ENCODE measurements at places on chromosomes 7 and 10. TPM values are rescaled to one million over a fixed set of nuclear protein-coding genes. Genes with fewer than 3 reads are reported as not detected.

Gene HOXA2
- 1.5 TPM for total RNA-seq

Gene PAX4
- not detected for total RNA-seq

Gene UCMA
- total RNA-seq = 0.52 TPM

Gene JAKMIP3
- total RNA-seq = 0.19 TPM

Gene PNLIPRP2
- total RNA-seq = not detected

Gene FFAR4
- 0.14 TPM for total RNA-seq

Gene ALKBH4
- total RNA-seq = 10.0 TPM

DNA sequence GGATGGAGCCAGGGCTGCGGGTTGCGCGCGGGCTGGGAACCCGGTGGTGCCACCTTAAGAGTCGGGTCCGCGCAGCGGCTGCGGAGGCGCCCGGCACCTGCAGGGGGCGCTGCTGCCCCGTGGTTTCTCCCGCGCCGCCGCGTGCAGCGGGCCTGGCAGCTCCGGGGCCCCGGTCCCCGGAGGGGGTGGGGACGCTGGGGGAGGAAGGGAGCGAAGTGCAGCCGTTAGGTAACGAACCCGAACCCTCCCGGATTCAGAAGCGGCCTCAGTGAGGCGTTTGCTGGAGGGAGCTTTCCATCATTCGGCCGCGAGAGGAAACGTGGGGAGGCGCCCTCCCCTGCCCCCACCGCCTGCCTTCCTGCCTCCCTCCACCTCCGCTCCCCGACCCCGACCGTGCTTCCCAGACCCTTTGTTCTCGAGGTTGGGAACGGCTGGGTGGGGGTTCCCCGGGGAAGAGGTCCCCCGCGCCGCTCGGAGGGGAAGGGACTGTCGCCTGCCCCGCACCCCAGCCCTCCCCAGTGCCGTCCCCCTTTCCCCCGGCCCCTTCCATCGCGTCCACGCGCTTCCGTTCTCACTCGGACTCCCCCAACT, 29.6 kb downstream of the SKIDA1 start:
- peak; percentile 86 for DNase-seq
- peaks cover 57% of the 10 kb centered on the region for H3K27me3 ChIP-seq
- peak overlapping the region; percentile 53 for H3K4me3 ChIP-seq
- peaks cover 9% of the 10 kb centered on the region for H3K4me1 ChIP-seq

DNA sequence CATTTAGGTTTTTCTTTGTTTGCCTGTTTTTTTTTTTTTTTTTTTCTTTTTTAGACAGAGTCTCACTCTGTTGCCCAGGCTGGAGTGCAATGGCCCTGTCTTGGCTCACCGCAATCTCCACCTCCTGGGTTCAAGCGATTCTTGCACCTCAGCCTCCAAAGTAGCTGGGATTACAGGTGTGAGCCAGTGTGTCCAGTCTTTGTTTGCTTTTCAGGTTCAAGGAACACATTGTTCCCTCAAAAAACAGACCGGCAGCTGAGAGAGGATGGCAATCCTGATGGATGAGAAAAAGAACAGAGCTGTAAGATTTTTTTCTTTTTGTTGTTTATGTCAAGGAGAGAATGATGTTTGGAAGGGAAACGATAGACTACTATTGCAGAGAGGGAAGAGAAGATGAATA, 23.3 kb upstream of the RHOBTB1 start:
- H3K27ac ChIP-seq = no peak overlapping the region
- no peak for DNase-seq
- H3K27me3 ChIP-seq = no peaks in the 10 kb centered on the region
- no peaks in the 10 kb centered on the region for H3K4me1 ChIP-seq
- no peaks in the 10 kb centered on the region for H3K36me3 ChIP-seq

DNA sequence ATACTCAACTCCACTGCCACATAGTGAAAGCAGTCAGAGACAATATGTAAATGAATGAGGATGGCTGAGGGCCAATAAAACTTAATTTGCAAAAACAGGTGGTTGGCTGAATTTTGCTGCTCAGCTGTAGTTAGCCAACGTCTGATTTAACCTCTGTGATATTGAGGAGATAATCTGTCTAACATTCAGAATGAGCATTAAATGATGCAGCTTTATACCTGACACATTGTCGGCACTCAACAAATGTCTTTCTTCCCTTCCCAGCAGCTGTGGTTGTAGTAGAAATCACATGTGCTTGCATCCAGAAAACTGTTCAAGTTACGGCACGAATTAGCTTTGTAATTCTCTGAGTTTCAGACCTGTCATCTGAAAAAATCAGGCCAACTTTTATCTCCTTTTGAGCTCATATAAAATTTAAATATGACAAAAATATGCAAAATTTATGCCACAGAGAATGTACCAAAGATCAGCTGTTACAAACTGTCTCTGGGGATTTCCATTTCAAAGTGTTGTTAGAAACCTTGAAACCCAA, 1239.7 kb downstream of the GATA3 start:
- H3K36me3 ChIP-seq = no peaks in the 10 kb centered on the region
- H3K4me3 ChIP-seq = no peak overlapping the region
- no peak for DNase-seq
- no peak overlapping the region for H3K27ac ChIP-seq
- H3K4me1 ChIP-seq = no peaks in the 10 kb centered on the region
- H3K27me3 ChIP-seq = no peaks in the 10 kb centered on the region

DNA sequence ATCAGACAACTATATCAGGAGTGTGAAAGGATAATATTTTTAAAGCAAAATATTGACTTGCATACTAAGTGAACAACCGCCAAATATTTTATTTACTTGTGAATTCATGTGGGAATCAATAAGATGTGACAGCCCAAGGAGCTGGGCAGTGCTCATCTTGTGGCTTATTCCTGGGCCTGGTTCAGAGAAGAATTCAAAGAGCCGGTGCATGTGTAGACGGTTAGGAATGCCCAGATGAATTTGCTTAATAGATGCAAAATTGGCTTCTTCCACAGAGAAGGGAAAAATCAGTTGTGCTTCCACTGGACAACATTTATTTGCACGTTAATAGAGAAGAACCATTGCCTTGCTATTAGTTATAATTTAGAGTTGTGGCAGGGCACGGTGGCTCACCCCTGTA, 4.4 kb downstream of the MYL7 start:
- H3K4me1 ChIP-seq = peaks cover 20% of the 10 kb centered on the region
- H3K4me3 ChIP-seq = no peak overlapping the region

DNA sequence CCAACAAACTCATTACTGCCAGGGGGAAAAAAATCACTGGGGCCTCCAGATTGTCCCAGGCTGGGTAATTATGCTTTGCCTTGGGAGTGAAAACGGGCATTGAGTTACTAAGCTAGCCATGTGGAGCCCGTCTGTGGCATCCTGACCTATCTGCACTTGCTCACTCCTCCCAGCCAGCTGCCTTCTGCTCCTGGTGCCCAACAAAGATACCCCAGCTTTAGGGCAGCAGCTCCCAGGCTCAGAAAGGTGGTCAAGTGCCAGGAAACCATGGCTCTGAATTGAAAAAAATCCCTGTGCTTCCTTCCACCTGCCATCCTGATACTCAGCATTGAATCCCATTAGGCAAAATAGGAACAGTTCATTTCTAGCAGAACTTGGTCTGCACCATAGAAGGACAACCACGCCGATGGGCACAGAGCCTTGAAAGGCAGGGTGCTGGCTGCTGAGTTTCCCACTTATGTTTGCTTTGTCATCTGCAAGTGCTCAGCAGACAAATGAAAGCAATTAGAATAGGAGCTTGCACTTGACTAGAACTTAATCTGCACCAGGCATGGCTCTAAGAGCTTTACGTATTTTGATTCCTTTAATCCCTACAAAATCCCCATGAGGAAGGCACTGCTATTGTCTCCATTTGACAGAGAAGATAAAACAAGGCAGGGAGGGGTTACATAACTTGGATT, 42.8 kb downstream of the HSPA12A start:
- no peak overlapping the region for H3K27ac ChIP-seq
- H3K4me1 ChIP-seq = no peaks in the 10 kb centered on the region
- DNase-seq = no peak
- H3K27me3 ChIP-seq = peaks cover 5% of the 10 kb centered on the region

DNA sequence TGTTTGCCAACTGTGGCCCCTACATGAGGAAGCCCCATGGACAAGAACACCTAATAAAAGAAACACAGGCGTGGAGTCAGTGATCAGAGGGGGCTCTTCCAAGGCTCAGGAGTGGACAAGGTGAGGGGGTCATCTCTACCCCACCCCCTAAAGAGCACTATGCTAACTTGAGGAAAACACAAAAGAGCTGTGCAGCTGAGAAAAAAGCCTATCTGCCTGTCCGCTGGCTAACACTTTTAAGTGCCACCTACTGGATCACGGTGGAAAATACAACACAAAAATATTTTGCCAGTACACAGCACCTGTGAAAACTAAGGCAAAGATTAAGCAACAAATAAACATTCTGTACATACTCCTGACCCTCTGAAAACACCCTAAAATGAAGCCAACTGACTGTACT, 53.1 kb upstream of the COBL start:
- no peak overlapping the region for H3K4me3 ChIP-seq
- no peak overlapping the region for H3K27ac ChIP-seq
- no peaks in the 10 kb centered on the region for H3K4me1 ChIP-seq
- H3K36me3 ChIP-seq = no peaks in the 10 kb centered on the region
- no peak for DNase-seq

- H3K27me3 ChIP-seq = peaks cover 27% of the 10 kb centered on the region
- H3K36me3 ChIP-seq = no peaks in the 10 kb centered on the region
- H3K4me3 ChIP-seq = peak overlapping the region; percentile 54
Observed at GRCh38 chr7:100604028-100604975, 2.1 kb downstream of the PCOLCE start.

GRCh38 chr7:86939197-86939814, 120.1 kb downstream of the ELAPOR2 start:
- no peaks in the 10 kb centered on the region for H3K36me3 ChIP-seq
- no peak overlapping the region for H3K27ac ChIP-seq
- H3K4me1 ChIP-seq = no peaks in the 10 kb centered on the region
- H3K27me3 ChIP-seq = no peaks in the 10 kb centered on the region
- H3K4me3 ChIP-seq = no peak overlapping the region

- no peaks in the 10 kb centered on the region for H3K36me3 ChIP-seq
- no peaks in the 10 kb centered on the region for H3K4me1 ChIP-seq
- H3K27me3 ChIP-seq = no peaks in the 10 kb centered on the region
- H3K4me3 ChIP-seq = no peak overlapping the region
- no peak for DNase-seq
Observed at GRCh38 chr7:158074896-158075632, 512.6 kb downstream of the PTPRN2 start.

- no peaks in the 10 kb centered on the region for H3K27me3 ChIP-seq
- DNase-seq = no peak
- H3K36me3 ChIP-seq = no peaks in the 10 kb centered on the region
- H3K27ac ChIP-seq = peak overlapping the region; percentile 75
- peak overlapping the region; percentile 98 for H3K4me3 ChIP-seq
- H3K4me1 ChIP-seq = peaks cover 10% of the 10 kb centered on the region
Observed at GRCh38 chr7:135661311-135662122, 797 bp upstream of the STMP1 start.
